ENCODE measurements at places on chromosomes 7 and 10.

DNA sequence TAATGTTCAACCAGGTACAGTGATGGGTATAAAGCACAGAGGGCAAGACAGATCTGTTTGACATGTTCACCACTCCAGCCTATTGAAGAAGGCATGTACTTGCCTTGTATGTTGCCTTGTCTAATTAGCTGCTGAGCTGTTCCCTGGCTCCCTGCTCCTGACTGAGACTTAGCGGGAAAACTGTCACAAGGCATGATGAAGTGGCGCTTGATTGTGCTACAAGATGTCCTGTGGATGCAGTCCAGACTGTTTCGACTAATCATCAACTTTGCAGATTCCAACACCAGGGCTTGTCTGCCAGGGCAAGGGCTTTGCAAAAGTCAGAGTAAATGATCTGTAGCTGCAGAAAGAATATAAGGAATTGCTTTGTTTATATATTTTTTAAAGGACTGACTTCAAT, 136.2 kb upstream of the NRBF2 start:
- no peaks in the 10 kb centered on the region for H3K36me3 ChIP-seq
- no peak overlapping the region for H3K4me3 ChIP-seq
- no peaks in the 10 kb centered on the region for H3K27me3 ChIP-seq
- DNase-seq, result no peak

GRCh38 chr7:24576171-24577025, 3.1 kb downstream of the PALS2 start:
- no peak overlapping the region for H3K27ac ChIP-seq
- DNase-seq, result no peak
- H3K4me3 ChIP-seq, result peak overlapping the region; percentile 28

DNA sequence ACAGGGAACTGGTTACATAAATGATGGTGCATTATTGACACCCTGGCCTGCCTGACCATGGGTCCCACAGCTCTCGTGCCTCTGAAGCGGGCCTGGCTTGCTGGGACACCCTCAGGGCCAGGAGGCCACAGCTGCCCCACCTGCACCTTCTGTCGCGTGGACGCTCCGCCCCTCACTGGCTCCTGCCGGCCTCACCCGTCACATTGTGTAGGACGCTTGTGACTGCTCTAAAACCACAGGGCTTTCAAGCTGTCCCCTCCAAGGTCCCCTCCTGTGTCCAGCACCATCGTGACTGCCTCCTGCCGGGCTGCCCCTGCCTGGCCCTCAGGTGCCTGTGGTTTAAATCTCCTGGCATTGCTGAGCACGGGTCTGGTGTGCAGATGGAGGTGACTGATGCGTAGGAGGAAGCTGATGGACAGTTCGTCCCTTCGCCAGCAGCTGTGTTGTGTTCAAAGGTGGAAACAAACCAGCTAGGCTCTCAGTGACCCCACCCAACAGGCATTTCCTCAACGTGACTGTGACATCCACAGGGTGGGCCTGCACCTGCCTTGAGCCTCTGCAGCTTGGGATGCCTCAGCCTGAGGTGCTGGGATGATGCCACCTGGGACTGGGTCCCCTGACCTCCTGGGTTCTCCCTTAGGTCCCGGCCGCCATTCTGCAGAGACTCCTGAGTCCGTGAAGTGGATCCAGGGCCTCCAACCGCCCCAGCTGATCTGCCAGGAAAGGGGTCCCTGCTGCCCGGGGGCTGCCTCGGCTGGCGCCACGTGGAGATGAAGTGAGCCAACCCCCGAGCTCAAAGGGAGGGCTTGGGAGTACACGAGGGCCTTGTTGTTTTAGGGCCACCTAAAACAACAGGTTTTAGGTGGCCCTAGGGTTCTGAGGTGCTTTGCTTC, 148.5 kb downstream of the WDR37 start:
- H3K4me3 ChIP-seq, result no peak overlapping the region
- H3K27ac ChIP-seq, result no peak overlapping the region
- no peak for DNase-seq
- no peaks in the 10 kb centered on the region for H3K27me3 ChIP-seq
- no peaks in the 10 kb centered on the region for H3K36me3 ChIP-seq

DNA sequence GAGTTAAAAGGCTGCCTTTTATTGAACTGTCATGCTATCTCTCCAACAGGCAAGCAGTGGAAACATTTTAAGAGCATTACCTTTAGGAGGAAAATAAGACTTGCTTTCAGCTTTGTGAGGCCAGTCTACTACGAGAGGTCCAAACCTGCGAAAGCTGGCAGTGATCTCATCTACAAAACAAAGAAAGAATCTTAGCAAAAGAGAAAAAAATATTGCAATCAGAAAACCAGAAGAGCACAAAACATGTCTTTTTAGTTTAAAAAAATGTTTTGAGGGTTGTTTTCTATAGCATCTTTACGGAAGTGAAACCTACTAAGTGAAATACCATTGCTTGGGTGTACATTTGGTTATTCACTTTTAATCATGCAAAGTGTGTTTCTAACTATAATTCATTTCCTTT, 147.9 kb downstream of the CPEB3 start:
- no peak overlapping the region for H3K4me3 ChIP-seq
- DNase-seq, result no peak
- no peak overlapping the region for H3K27ac ChIP-seq
- H3K4me1 ChIP-seq, result no peaks in the 10 kb centered on the region

- H3K36me3 ChIP-seq, result no peaks in the 10 kb centered on the region
- H3K4me3 ChIP-seq, result no peak overlapping the region
- no peaks in the 10 kb centered on the region for H3K4me1 ChIP-seq
- H3K27me3 ChIP-seq, result no peaks in the 10 kb centered on the region
- no peak overlapping the region for H3K27ac ChIP-seq
Measured at GRCh38 chr10:131819241-131820072, 81.4 kb upstream of the PPP2R2D start.

DNA sequence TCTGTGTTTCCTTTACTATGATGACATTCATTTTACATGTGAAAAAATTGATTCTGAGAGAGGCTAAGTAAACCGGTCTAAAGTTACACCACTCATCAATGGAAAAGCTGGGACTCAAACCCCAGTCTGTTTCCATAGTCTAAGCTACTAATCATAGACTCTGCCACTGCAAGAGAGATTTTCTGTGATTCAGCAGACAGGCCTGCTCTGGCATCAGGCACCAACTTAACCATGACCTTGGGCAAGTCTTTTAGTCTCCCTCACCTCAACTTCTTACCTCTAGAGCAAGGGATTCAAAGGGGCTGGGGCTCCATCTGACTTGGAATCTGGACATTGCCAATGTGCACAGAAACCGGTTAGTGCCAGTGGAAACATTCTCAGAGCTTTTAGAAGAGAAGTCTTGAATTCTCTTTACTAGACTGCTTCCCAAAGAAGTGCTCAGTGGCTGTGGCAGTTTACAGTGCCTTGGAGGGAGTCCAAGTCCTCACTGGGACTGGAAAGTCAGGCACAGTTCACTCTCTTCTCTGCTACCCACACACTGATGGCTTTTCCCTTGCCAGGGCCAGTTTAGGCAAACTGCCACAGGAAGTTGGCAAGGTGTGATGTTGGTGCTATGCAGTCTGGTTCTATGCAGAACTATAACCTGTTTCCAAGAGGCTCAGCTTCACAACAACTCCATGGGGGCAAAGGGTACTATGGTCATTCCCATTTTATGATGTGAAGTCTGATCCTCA, 4.5 kb upstream of the BLNK start:
- no peak overlapping the region for H3K4me3 ChIP-seq
- no peaks in the 10 kb centered on the region for H3K4me1 ChIP-seq
- H3K27me3 ChIP-seq, result peaks cover 13% of the 10 kb centered on the region
- H3K27ac ChIP-seq, result no peak overlapping the region
- DNase-seq, result no peak
- H3K36me3 ChIP-seq, result no peaks in the 10 kb centered on the region

DNA sequence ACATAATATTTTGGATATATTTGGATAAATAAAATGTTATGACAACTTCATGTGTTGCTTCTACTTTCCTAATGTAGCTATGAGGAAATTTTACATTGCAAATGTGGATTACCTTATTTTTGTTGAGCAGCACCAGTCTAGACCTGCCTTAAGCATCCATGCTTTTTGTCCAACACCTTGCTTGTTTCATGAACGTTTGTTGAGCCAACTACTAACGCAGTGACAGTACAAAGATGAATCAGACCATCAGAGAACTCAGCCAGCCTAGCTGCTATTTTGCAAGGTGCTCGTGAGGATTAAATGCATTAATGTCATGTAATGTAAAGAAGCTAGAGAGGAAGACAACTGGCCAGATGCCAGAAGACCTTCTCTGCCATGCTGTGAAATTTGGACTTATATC, 1.1 kb upstream of the ZC3HAV1L start:
- peaks cover 37% of the 10 kb centered on the region for H3K36me3 ChIP-seq
- no peak overlapping the region for H3K27ac ChIP-seq
- DNase-seq, result no peak
- H3K4me3 ChIP-seq, result no peak overlapping the region
- H3K4me1 ChIP-seq, result peaks cover 41% of the 10 kb centered on the region
- peaks cover 4% of the 10 kb centered on the region for H3K27me3 ChIP-seq

All from activated T-helper 2 cell treated with anti-CD3 and anti-CD28 coated beads, Interferon-gamma antibody, Interleukin-2, Interleukin-4, amounts not matched to agents 10 μg/mL and 5 μg/mL and 100 μg/mL, durations not matched to agents 14 hours and 24 hours and 36 hours (primary cell).